ENCODE measurements at places on chromosomes 12 and 14.

DNA sequence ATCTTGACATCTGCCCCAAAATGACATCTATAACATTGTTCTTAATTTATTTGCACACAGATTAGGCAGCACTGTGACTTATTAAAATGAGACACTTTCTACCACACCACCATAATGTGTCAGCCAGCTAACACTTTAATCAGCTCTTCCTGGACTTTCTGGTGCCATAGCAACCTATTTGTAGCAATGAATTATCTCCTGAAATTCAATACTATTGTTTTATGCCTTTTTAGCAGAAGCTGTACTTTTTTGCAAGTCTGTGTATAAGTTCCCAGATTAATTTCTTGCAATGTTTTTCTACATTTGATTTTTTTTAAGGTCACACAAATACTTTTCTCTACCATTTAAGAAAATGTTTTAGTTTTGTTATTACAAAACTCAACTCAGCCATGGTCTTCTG lies 72.8 kb upstream of the SAV1 start:
- DNase-seq, result no peak

- DNase-seq, result no peak
Measured at GRCh38 chr14:85575617-85575898, 45.6 kb downstream of the FLRT2 start.

GRCh38 chr14:99073431-99073830 lies 198.6 kb downstream of the BCL11B start:
- no peak for DNase-seq

- DNase-seq, result no peak
Measured at GRCh38 chr12:16130343-16130742, 147.1 kb downstream of the SLC15A5 start.

DNA sequence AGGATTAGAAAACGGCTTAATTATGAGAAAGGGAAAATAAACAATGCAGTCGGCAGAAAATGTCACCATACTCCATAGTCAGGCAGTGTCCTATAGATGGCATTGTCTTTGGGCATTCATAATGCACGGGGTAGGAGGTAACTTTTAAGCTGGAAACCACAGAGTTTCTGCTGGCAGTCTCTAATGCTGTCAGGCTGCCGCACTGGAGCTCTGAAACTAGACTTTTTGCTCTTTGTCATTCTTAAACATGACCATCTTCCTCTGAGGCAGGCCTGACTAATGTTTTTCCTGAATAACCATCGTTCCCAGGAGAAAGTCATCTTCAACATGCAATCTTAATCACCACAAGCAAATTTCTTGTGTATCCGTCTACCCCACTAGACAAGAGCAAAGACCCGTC lies 108.8 kb downstream of the ETNK1 start:
- no peak for DNase-seq

DNA sequence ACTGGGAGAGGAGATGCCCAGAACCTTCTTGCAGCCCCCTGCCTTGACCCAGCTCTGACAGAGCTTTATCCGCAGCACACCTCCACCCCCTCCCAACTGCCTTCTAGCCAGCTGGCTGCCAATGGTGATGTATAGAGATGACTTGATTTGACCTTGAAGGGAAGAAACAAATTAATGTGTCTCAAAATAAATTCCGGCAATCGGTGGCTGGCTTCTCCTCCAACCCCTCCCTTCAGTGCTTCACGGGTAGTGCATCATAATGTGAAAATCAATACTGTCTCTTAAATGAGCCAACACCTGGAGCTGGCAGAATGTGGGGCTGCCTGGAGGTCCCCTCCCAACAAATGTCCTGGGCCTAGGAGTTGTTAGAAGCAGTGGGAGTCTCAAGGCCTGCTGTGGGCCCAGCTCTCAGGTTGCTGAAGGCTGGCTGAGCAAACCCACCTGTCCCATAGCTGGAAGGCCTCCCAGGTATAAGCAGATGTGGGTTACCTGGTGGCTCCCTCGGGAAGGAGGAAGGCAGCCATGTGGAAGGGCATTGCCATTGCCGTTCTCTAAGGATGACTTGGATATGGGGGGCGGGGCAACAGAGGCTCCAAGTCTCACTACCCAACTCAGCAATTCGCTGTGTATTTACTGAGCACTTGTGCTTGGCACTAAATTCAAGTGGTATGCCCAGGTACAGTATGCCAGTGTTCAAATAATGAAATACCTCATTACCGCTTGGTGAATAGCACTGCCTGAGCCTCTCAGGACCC lies 23.2 kb downstream of the HSPB8 start:
- DNase-seq, result no peak

DNA sequence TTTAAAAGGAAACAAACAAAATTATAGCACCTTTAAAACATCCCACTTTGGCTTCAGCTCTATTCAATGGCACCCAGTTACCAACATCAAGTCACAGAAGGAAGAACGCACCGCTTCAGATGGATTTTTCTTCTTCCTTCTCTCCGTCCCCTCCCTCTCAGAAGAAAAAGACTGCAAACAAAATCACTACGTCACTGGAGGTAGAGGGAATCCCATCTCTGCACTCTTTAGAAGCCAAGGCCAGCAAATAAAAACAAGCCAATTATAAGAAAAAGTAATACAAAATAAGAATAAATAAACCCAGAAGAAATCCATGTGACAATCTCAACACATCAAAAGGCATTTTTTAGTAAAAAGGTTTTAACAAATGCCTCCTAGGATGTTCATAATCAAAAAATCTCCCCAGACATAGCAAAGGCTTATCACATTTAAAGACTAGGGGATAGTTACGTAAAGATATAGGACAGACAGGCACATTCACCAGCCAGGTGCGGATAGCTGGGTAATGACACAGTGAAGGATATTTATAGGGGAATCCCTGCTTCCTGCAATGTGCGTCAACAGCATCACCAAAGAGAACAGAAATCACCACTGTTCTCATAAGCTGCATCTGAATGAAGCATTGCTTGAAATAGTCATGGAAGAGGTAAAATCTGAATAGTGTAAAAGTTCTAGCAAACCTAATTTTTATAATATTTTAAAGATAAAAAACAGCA lies 89.4 kb downstream of the R3HDM2 start:
- no peak for DNase-seq

DNA sequence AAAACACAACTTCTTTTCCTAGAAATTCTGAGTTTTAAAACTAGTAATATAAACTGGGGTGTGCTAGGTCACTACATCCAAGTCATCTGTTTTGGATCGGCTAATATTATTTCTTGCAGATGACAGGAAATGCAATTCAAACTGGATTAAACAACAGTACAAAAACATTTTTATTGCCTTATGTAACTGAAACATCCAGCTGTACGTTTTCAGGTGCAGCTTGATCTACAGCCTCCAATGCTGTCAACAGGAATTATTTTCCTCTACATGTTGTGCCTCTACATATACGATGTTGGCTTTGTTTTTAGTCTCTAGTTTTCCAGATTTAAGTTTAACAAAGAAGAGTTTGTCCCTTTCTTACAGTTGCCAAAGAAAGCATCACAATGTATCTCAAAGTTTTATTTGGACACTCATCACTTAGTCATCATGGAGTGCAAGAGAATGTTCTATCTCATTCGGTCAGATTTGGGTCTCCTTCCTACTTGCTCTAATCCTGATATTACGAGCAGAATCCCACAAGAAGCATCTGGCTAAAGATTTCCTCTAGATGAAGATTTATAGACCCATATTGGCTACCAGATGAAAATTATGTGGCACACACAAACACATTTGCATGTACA lies 326.7 kb downstream of the SLC6A15 start:
- DNase-seq, result no peak
